ENCODE measurements at places on chromosomes 3 and 15.

DNA sequence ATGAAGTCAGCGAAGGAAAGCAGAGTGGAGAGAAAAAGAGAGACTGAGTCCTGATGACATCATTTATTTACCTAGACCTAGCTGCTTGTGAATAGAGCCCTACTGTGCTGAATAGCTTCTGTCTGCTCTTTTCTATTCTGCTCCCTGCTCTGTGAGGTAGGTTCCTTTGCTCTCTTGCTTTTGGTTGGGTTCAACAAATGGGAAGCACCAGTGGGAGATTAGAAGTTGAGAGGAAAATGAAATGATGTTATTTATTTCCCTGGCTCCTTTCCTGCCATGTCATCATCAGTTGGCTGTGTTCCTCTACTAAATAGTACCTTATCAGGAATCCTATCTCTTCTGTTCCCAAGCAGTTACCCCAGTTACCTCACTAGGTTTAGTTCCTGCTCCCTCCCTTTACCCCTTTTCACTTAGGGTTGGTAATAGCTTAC, 23.5 kb downstream of the DTWD1 start:
- DNase-seq, result no peak

DNA sequence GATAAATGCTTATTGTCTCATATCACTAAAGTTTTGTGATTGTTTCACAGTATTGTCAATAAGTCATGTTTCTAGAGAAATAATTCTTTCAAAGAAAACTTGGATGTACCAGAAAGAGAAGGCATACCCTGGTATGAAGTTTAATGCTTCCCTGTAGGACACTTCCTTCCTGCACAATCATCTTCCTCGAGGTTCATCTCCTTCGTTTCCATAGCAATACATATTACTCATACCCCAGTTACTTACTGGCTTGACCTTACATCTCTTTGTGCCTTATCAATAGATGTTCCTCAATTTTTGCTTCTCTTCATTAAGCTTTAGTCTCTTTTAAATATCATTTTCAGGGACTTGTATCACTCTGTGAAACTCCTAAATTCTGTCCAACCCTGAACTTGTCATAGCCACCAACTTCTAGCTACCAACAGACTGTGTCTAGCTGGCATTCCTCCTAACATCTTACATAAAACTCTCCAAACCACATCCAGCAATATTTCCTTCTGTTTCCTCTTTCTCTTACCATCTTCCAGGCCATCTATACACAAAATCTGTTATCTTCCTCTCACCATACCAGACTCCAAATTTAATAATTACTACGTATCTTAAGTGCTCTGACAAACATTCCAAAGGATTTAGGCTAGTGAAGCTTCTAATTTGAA, 134.3 kb downstream of the GADL1 start:
- DNase-seq, result no peak

DNA sequence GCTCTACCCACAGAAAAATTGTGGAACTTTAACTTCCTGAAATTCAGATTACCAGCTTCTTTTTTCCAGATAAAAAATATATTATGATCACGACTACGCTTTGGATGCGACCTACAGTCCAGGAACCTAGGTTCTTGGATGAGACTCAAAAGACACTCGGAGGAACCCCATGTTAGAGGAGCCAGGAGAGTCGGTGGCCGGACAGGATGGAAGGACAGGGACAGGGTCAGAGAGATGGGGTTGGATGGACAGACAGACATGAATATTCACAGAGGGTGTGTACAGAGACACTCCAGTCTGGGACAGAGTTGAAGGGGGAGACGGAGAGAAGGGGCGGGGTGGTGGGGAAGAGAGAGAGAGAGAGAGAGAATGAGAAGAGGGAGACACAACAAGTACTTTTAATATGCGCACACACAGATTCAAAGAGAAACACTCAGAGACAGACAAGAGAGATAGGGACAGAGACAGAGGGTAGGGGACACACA, 9.5 kb downstream of the FAM3D start:
- no peak for DNase-seq

DNA sequence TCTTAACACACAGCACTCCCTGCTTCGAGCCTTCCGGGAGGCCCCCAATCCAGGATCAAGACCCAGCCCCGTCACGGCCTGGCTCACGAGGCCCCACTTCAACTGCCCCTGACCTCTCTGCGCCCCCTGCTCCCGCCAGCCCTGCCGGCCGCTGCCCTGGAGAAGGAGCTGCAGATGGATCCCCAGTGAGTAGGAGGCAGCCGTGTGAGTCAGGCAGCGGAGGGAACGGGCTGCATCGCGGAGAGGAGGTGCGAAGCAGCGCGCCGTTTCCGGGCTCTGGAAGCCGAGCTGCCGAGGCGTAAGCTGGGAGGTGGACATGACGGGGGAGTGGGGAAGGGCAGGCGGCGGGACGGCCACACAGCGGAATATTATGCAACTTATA, 133.4 kb downstream of the TPRA1 start:
- DNase-seq, result no peak

DNA sequence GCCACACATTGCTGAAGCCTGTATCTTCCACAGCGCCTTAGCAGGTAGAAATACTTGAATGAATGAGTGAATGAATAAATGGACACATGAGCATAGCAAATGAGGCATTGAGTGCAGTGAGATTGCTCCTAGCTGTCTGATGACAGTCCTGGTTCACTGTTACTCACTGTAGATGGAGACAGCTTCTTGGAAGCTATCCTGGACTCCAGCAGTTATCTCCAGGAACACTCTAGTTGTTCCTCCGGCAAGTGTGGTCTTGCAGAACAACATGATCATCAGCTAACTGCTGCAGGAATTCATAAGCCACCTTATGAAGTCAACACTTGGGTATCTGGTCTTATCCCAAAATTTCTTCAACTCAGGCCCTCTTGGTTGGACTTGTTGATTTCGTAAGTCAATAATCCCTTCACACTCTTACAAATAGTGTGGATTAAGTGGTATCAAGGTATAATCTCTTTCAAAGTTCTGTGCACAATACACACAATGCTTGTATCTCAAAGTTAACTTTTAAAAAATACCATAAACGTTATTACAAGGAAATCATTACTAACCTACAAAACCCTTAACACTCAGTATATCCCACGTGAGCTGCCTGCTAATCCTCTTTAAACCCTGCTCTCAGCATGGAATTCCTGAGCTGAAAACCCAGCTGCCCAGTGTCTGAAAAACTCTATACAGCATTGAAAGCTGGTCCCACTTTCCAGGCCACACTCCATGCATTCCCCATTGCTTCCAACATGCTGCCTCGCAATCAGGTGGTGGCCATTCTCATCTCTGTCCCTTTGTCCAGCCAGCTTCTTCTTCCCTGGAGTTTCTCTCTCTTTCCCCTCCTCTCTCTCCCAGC, 14.4 kb upstream of the ZBTB38 start:
- DNase-seq, result no peak

DNA sequence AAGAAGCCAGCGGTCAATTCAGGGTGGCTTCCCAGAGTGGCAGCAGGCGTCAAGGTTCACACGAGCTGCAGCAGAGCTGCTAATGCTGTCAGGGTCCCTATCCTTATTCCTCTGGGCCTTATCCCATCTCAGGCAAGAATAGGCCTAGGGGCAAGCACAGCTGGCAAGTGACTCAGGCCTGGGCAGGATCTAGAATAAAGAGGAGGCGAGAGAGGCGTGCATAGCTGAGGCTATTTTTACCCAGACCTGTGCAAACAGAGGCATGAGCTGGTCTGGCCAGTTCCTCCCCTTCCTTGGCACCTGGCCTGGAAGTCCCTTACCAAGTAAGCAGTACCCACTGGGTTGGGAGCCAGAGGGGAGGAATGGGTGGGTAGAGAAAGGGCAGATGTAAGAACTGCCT, 12.2 kb upstream of the VIPR1 start:
- no peak for DNase-seq

DNA sequence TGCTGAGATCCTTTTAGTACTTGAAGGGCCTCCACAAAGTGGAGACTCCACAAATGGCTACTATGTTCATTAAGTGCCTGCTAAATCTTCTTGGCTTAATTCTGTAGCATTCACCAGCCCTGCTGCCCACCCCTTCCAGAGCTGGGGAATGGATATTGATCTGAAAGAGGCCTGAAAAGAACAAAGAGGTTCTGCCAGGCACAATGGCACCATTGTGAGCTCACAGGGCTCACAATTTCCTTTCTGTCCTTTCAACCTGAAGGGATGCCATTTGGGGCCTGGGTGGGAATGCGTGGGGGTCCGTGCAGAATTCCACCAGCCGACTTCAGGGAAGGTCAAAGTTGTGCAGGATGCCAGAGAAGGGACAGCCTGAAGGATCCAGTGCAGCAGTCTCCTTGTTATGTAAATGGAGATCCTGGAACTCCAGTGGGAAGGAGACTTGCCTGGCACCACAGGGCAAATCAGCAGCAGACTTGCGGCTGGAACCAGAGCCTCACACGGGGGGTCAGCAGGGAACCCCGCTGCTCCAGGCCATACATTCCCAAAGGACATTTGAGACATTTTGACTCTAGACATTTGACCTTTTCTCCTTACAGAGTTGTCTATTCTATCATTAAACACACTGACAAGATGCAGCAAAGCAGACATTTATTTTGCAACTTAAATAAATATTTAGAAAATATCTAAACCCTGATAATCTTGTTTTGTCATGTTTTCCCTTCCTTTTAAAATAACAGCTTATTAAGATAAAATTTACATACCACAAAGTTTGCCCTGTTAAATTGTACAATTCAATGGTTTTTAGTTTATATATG, 21.5 kb upstream of the MORF4L1 start:
- DNase-seq, result no peak

GRCh38 chr3:57518276-57518915, 25.7 kb downstream of the DNAH12 start:
- no peak for DNase-seq

GRCh38 chr3:184261270-184261853, at the start of gene CAMK2N2:
TSS of gene CAMK2N2 (minus strand) at chr3:184261553. CDS start at chr3:184261285, 268 bp downstream.
- peak; percentile 36 for DNase-seq

DNA sequence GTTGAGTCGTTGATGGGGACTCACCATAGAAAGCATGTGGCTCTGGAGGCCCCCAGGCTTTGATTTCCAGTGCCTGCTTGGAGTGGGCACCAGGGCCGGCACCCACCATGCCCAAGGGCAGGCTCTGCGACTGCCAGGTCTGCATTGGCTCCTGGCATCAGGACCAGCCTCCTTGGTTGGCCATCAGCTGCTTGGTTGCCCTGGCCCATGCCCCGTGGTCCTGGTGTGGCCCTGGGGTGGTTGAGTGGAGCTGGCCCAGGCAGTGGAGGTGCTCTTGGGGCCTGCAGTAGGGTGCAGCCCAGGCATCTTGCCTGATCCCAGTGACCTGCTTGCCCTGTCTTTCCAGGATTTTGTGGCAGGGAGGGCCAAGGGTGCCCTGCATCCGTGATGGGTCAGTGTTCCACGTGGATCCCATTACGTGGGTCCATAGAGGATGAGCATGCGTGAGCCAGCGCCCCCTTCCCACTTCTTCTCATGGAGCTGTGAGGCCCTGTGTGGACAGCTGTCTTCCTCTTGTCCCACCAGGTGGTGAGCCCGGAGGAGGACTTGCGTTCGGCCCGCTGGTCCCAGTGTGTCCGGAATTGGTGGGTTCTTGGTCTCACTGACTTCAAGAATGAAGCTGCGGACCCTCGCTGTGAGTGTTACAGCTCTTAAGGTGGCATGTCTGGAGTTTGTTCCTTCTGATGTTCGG, 187.0 kb downstream of the UBE3A start:
- DNase-seq, result no peak

- DNase-seq, result no peak
Observed at GRCh38 chr3:142794508-142794907, 70.7 kb downstream of the TRPC1 start.
